ENCODE measurements at places on chromosomes 4 and X.

DNA sequence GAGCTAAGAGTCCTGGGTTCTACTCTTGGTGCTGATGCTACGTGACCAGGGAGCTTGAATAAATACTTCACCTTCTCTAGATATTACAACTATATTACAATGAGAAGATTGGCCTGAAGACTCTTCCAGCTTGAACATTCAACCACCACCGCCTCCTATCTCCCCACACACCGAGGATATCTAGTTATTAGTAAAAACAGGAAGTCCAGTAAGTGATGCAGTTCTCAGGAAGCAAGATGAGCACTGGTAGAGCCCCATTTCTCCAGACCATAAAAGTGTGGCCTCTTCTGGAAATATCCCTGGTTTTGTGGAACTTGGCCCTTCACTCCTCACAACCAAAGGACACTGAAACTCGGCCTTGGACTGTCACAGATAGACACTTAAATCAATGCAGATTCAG lies 18.5 kb downstream of the PJA1 start:
- no peak for DNase-seq

- DNase-seq, result no peak
Observed at GRCh38 chr4:186932196-186932595, 208.5 kb upstream of the FAT1 start.

GRCh38 chrX:68703846-68704245 lies 56.4 kb downstream of the STARD8 start:
- DNase-seq, result no peak

DNA sequence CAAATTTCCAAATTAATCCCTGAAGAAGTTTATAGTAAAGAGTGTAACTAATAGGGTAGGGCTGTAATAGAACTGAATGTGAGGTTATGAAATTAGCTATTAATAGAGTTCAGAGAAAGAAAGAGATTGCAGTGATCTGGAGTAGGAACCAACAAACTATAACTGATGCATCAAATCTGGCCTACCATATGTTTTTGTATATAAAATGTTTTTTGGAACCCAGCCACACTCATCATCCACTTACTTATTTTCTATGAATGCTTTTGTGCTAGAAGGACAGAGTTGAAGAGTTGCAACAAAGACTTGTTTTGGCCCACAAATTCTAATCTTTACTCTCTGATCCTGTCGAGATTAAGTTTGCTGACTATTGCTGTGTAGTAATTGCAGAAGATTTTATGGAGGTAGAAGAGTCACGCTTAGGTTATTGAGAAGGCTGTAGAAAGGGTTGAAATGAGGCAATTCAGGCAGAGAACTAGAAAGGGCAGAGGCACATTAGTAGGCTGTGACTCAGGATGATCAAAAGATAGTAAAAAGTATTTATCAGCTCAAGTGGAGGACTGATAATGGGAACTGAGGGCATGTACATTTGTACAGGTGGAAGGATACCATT lies 298.7 kb upstream of the EMCN start:
- no peak for DNase-seq

DNA sequence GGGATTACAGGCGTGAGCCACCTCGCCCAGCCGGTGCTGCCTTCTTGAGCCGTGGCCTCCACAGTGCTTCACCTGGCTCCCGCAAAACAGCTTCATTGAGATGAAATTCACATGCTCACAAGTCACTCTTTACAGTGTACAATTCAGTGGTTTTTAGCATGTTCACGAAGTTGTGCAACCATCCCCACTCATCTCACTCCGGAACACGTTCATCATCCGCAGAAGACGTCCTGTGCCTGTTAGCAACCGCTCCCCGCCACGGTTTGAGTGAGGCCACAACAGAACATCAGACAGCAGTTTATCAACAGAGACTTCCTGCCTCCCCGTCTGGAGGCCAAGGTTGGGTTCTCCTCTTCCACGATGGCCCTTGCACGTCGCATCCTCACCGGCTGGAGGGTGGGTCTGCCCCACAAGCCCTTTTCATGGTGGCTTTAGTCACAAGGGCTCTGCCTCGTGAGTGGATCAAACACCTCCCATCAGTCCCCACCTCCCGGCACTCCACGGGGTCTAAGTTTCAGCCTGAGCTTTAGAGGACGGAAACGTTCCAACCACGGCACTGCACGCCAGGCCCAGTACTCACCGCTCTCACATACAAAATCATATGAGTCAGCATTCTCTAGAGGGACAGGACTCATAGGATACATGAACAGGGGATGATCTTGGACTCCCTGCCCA lies 29.6 kb upstream of the SPON2 start:
- peak; percentile 28 for DNase-seq

GRCh38 chr4:48575964-48576363 lies 85.9 kb downstream of the ZAR1 start:
- no peak for DNase-seq

DNA sequence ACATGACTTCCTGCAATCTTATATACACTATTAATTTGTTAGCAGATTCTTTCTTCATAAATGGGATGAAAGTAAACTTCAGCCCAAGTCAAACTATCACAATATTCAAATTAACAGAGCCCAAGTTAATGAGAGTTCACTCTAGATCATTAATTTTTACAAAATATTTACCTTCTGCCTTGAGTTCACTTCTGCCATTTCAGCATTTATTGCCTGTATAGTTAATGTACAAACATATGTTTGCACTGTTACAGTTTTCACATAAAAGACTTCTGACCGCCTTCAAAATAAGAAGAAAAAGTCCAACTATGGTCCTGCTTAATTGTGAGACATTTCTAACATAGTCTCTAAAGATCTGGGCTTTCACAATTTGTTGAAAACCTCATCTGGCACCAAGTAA lies 46.9 kb downstream of the GPC3 start:
- no peak for DNase-seq

DNA sequence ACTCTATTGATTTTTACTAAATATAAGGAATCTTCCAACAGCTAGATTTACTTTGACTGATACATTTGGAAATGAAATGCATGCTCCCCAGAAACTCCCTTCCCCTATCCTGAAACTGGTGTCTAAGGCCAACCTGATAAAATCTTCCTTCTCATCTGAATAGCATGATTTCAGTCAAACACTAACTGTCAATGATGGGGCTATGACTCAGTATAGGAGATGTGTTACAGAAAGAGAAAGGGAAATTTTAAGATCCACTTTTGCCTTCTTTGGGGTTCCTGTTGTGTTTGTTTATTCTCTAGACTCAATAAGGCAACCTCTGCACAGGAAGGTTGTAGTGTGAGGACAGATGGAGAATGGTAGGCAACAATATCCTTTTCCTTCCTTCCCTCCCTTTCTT lies 160.7 kb downstream of the MOSPD2 start:
- DNase-seq, result no peak

- DNase-seq, result peak; percentile 18
Observed at GRCh38 chrX:14528629-14529289, 577 bp upstream of the GLRA2 start.

DNA sequence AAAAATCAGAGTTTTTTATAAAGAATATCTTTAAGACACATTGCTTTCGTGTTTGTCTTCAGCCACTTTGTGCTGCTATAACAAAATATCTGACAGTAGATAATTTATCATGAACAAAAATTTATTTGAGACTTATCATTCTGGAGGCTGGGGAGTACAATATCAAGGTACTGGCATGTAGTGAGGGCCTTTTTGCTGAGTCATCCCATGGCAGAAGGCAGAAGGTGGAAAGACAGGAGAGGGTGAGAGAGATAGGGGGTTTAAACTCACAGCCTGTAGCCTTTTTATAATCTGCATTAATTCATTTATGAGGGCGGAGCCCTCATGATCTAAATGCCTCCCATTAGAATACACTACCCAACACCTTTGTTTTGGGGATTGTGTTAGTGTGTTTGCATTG lies 431.2 kb upstream of the FAM47C start:
- DNase-seq, result no peak

GRCh38 chr4:27360131-27360530 lies 499.5 kb downstream of the STIM2 start:
- no peak for DNase-seq

Data from stimulated activated naive B cell treated with anti-CD40 and anti-IgM and Interleukin-4, amounts not matched to agents 10 μg/mL and 1 μg/mL and 100 μg/mL, for 72 hours (primary cell).